ENCODE measurements at places on chromosomes 5 and 9.

GRCh38 chr9:38687389-38687842 lies 32.5 kb downstream of the FAM240B start:
- peak; percentile 22 for DNase-seq

DNA sequence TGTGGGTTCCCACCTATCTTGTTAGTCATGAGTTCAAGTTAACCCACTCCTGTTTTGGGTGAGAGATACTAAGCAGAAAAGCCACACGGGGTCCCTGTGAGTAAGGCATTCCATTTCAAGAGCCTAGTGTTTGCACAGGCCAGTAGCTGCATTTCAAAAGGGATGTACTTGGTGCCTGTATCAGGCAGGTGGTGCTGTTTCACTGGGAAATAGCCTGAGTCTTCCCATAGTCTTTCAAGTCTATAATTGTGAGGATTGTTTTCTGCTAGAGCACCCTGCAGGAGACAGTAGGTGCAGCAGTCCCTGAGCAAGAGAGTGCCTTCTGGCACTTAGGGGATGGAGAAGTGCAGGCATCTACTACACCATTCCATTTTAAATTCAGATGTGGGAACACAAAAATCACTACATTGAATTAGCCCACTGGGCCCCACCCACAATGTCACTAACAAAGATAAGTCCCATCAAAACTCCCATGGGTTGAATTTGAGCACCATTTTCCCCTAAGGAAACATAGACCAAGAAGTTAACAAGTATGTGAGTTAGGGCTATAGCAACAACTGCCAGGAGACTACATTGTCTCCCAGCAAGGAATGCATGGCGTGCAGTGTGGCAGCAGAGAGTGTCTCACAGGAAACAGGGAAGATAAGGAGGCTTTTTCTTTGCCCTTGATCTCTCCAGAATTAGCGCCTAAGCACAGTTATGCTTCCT lies 263.2 kb downstream of the COX7C start:
- DNase-seq: peak; percentile 56

DNA sequence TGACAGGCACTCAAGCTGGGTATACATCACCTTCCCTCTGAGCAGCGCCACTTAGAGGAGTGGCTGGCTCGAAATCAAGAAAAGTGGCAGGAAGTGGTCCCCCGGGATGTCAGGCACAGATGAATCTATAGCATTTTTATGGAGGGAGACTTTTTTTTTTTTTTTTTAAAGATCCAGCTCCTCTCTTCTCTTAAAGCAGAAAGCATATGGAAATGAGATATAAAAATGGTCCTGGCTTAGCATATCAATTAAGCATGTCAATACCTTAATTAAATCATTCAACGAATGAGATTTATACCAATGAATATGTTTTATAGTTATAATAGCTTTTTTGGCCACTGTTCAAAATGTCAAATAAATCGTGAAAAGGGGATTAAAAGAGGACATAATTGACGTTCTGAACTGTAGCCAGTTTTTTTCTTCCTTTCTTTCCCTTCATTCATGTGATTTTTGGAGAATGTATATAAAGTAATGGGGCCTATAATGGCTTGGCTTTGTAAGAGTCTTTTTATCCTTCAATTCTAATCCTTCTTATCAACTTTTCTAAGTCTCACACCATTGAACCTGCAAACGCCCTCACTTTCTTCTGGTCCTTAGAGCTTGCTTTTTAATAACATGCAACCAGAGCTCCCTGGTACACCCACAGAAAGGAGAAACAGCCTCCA lies 319.2 kb upstream of the PANK3 start:
- DNase-seq: no peak

DNA sequence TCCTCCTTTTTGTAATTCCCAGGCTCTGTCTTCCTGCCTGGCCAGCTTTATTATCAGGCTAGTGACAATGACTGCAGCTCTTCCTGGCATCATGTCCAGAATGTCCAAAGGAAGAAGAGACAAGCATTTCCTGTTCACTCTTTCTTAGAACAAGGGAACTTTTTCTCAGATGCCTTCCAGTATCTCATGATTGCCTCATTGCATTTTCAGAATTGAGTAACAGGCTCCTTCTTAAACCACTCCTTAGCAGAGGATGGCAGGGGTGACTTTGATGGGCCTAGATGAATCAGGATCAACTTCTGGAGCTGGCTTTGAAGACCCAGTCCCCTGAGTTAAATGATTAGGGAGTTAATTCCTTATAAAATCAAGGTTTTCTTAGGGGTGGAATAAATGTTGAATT lies 92.9 kb upstream of the RASGRF2 start:
- no peak for DNase-seq

DNA sequence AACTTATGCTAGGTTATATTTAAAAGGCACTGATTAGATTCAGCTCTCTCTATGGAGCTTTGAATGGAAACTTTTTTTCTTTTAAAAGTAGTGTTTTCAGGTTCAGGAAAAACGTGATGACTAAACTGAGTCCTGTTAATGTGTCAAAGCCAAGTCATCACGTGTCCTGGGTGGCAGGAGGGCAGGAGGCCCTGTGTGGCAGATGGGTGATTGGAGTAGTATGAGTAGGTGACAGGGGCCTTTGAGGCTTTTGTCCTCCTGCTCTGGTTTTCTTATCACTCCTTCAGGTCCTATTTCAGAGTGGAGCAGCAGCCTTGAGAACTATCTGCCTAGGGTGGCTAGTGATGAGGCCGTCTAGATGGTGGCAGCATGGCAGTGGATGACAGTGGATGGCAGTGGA lies 17.7 kb upstream of the CARTPT start:
- DNase-seq: no peak

DNA sequence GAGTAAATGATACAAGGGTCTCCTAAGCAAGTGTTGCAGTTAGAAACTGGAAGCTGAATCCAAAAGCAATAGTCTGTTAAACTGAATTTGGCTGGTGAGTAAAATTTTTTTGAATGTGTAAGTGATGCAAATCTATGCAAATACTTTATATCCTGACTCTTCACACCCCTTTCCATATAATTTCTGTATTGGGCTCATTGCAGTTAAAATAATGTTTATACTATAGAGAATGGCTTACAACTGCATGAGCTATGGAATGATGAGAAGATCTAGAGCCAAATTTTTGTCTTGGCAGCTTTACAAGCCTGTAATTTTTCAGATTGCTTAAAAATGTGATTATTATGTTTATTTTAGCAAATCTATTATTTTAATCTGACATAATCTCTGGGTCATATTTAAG lies 57.0 kb upstream of the GABRA1 start:
- no peak for DNase-seq

GRCh38 chr9:119667163-119667562 lies 297.9 kb upstream of the BRINP1 start:
- no peak for DNase-seq

GRCh38 chr5:156595132-156595787 lies 254.8 kb upstream of the PPP1R2B start:
- DNase-seq: no peak

GRCh38 chr5:80070338-80071056 lies 35.3 kb downstream of the THBS4 start:
- no peak for DNase-seq

DNA sequence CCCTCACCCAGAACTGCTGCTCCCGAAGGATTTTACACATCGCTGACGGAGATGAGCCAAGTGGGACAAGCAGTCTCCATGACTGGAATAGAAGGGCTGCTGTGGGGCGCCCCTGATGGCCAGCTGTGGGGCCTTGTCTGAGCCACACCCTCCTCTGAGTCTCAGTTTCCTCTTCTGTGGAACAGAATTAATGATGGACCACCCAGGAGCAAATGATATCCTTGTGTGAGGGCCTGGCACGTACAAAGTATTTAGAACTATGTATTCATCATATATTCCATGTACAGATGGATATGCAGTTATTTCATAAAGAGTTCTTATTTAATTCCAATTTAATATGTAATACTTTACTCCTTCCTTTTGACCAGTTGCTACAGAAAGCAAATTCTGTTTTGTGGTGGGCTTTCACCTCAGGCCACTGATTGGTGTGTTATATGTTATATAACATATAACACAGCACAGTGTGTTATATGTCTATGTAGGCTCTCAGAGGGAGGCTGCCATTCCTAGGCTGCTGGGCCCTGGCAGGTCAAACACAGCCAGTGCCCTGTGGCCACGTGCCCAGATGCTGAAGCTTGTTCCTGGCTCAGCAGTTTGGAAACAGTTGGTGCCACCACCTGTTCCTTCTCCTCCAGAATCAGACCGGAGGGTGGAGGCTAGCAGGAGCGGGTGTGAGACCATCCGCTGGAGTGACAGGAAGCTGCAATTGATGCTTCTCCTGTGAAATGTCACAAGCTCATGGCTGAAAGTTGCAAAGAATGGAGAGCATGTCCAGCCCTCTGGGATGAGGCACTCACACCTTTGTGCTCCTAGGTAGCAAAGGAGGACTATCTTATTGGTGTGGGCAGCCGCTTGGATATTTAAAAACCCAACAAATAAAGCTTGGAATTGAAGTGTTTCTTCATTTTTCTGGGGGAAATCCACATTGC lies 4.4 kb upstream of the FGD3 start:
- no peak for DNase-seq

GRCh38 chr5:124824637-124825158 lies 78.3 kb upstream of the ZNF608 start:
- no peak for DNase-seq

DNA sequence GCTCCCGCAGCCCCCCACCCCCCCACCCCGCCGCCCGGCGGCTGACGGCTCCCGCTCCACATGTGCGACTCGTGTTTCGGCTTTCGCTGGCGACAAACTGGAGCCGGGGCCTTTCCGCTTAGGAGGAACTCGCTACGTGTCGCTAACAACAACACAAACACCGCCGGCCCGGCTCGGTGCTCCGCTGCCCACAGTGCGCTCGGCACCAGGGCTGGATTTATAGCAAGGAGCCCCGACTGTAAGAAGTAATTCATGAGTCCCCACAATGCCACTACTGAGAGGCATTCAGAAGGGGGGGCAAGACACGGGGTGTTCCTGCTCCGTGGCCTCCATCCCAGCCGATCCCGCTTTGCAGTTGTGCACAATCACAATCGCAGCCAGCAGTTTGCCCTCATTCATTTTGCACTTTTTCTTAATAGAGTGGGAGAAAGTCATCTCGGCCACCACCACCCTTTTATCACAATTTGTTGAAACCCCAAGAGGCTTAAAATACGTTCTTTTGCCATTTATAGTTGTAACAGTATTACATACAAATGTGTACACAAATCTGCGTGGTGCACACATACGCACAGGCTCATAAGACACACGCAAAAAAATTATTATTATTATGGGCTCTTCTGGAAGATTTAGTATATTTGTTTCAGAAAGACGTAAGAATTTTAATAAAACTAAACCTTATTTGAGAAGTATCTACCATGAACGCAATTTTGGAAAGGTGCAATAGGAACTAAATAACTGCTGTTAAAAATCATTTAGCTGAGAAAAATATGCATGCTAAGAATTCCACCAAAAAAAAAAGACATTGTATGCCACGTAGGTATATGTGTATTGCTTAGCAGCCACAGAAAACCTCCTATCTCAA lies 48.1 kb downstream of the EBF1 start:
- DNase-seq: no peak

DNA sequence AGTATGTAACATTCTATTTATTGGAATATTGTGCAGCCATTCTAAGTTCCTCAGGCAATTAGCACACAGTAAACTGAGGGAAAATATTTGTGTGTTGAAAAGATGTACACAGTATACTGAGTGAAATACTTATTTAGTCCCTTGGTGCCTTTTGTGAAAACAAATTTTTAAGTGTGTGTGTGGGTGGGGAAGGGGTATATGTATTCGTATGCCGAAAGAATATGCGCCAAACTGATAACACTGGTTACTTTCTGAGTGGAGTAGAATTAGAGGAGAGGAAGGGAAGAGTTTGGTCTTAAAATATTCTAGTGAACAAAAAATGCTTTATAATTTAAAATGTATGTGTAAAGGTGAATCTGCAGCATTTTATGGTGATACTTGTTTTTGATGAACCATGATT lies 3.1 kb downstream of the DCP2 start:
- no peak for DNase-seq

- DNase-seq: no peak
These were observed 296.2 kb downstream of the ARHGEF28 start for GRCh38 chr5:73922224-73922623.

DNA sequence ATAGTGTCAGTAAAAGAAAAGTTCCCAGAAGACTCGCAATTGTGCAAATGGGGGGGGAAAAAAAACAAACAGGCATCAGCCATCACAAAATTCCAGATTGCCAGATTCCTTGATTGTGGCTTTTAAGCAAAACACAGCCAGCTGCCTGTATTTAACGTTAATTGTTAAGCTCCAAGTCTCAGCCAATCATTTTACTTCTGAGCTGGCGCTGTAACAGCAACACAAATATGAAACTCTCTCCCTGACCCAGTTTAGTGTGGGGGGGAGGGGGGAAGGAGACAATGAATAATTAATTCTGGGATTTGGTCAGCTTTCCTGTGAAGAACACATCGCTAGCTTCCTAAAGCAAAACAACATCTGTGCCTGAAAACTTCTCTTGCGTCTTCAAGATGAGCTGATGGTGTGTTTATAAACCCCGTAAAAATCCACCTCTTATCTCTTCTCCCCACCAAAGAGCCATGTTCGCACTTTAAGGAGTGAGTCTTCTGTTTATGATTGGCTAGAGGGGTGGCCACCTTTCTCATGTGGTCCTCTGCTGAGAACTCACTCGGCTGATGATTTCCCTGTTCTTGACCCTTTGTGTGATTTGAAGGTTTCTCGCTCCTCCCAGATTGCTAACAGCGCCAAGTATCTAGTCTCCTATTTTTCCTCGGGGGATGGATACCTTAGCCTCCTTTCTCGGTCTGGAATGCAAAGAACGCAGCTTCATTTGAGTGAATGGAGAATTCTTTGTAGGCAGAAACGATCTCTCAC lies 160.2 kb upstream of the DAPK1 start:
- no peak for DNase-seq

DNA sequence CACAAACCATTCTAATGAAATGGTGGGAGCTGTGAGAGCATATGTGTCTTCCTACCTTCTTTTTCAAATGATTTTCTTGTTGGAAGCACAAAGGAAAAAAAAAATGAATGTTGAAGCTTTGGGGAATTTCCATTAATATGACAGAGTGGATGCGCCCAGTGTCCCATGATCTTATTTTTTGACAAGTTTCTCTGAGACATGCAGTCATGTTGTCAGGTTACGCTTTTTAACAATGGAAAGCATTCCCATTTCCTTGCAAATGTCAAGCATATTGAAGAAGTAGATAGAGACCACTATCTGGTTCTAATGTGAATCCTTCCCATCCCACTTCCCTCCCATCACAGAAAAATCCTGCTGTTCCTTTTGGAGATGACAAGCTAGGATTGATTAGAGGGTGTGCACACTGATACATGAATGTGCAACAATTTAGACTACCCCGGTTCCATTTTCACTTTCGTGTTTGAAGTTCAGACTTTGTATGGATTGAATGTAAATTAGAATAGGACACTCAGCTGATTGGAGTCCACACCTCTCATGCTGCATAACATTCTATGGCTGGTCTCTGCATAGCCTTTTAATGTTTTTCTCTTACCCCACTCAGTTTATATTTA lies 919.4 kb downstream of the TLE4 start:
- no peak for DNase-seq
